Peyer's patch (tissue), 4 donors: ENCODE measurements at places on chromosomes 2 and 18. TPM values are rescaled to one million over a fixed set of nuclear protein-coding genes. Genes with fewer than 3 reads are reported as not detected.

- H3K4me1 ChIP-seq = no peaks in the 10 kb centered on the region
- no peak overlapping the region for H3K27ac ChIP-seq
- no peak overlapping the region for H3K4me3 ChIP-seq
- H3K36me3 ChIP-seq = no peaks in the 10 kb centered on the region
- H3K27me3 ChIP-seq = no peaks in the 10 kb centered on the region
- peak; percentile 17 for DNase-seq
These were observed 30.0 kb downstream of the HJURP start for GRCh38 chr2:233824373-233824772.

DNA sequence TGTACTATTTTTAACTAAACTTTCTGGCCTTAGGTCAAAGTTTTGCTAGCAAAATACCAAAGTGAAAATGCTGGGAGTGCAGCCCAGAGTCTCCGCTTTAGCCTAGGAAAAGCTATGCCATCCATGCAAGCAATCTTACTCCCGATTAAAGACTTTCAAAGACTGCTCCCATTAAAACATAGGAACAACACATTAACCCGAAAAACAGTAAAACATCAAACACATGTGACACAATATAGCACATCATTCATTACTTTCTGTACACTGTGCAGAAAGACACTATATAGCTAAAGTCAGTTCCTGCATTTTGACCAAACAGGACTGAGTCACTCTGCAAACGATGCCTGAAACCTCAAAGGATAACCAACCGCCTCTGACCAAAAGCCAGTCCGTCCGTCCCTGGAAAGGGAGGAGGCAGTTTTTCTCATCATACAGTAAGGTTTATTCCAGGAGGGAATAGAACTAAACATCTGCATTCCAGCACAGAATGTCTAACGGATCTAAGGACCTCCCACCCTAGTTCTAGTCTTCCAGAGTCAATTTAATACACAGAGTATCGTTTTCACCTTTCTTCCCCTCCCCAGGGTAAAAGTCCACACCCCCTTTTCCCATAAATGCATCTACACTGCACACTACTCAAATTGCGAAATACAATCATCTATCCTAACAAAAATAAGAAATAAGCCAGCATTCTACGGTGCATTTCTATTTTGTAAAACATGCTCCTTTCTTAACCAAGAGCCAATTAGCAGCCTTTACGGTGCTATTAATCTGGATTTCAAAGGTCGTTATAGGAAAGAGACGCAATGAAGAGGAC, 1.7 kb downstream of the ROCK2 start:
- no peaks in the 10 kb centered on the region for H3K4me1 ChIP-seq
- H3K27me3 ChIP-seq = no peaks in the 10 kb centered on the region
- DNase-seq = peak; percentile 54
- no peaks in the 10 kb centered on the region for H3K36me3 ChIP-seq
- peak overlapping the region; percentile 96 for H3K27ac ChIP-seq
- H3K4me3 ChIP-seq = peak overlapping the region; percentile 65

- H3K27ac ChIP-seq = no peak overlapping the region
These were observed 10.1 kb upstream of the TYMS start for GRCh38 chr18:647304-647703.

The CCDC148 gene
- not detected for total RNA-seq

- H3K4me3 ChIP-seq = no peak overlapping the region
- no peaks in the 10 kb centered on the region for H3K27me3 ChIP-seq
- DNase-seq = no peak
- H3K36me3 ChIP-seq = no peaks in the 10 kb centered on the region
These were observed 5.0 kb downstream of the NAB1 start for GRCh38 chr2:190653931-190654330.

DNA sequence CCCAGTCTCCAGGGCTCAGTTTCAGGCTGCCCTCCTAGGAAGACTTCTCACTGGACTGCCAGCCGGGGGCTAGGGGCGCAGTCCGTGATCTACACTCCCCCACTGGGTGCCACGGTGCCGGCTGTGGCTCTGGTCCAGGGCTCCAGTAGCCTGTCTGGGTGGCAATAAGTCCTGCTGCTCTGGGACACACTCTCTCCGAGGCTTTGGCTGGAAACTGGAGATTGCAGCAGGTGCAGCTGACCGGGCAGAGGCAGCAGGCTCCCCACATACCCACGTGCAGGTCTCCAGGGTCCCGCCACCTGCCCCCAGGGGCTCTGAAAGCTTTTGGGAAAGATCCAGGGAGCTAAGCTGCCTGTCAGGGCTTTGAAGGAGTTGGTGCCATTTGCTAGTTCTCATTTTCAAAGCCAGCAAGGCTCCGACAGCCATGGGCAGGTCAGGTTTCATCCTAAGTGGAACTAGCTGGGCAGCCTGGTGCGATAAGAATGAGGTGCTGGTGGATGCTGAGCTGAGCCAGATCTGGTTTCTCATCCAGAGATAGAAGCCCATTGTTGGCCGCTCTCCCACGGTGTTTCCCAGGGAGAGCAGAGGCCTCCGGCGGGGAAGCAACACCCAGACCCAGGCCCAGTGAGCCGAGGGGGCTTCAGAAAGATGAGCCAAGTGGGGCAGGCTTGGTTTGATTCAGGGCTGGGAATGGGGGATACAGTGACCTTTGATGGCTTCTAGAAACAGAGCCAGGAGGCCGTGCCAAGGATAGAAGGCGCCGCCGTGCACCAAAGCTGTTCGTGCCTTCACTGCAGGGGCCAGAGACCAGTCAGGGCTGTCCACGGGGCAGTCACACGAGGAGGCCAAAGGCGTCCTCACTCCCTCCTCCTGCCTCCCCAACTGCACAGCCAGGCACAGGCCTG, 141.7 kb upstream of the GPC1 start:
- H3K4me3 ChIP-seq = no peak overlapping the region
- no peaks in the 10 kb centered on the region for H3K36me3 ChIP-seq
- H3K27me3 ChIP-seq = no peaks in the 10 kb centered on the region
- H3K4me1 ChIP-seq = no peaks in the 10 kb centered on the region

GRCh38 chr18:22368021-22368420, 49.7 kb downstream of the CTAGE1 start:
- H3K27me3 ChIP-seq = no peaks in the 10 kb centered on the region
- no peaks in the 10 kb centered on the region for H3K4me1 ChIP-seq
- H3K27ac ChIP-seq = no peak overlapping the region
- H3K4me3 ChIP-seq = no peak overlapping the region

The TTLL4 gene
- total RNA-seq = 45.4 TPM

The CCDC141 gene
- total RNA-seq = 1.1 TPM

- H3K4me1 ChIP-seq = peaks cover 19% of the 10 kb centered on the region
- no peak overlapping the region for H3K4me3 ChIP-seq
- no peaks in the 10 kb centered on the region for H3K36me3 ChIP-seq
- H3K27me3 ChIP-seq = no peaks in the 10 kb centered on the region
- H3K27ac ChIP-seq = peak overlapping the region; percentile 72
- DNase-seq = peak; percentile 69
These were observed 64.1 kb downstream of the NRP2 start for GRCh38 chr2:205746420-205746785.

DNA sequence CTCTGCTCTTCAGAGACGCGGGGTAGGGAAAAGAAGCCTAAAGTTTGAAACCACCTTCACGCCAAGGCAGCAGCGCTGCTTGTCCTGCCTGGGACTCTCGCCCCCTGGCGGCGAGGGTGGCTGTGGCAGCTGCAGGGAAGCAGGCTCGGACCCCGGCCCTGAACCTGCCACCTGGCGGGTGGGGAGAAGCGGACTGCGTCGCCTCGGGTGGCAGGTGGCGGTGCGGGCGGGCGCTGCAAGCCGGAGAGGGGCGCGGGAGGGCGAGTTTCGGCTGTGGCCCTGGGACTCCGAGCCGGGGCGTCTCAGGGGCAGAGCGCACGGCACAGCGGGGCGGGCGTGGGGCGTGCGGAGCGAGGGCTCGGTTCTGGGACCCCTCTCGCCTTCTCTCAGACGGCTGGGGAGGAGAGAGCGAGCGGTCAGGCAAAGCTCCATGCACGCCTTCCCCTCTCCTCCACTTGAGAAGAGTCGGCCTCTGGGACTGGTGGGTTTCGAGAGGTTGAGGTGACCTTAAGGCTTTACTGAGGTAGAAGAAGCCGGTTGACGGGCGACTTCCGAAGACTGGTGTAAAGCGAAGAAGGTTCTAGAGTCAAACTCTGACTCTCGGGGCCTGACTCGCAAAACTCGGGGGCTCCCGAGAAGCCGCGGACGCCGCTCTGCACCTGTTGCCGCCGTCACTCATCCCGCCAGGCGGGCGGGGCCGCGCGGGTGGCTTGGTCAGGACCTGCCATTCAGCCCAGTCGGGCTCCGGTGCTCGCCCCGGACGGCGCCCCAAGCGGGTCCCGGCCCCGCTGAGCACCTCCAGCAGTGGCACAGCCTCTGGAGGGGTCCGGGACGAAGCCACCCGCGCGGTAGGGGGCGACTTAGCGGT, 1.1 kb upstream of the BOLL start:
- no peaks in the 10 kb centered on the region for H3K4me1 ChIP-seq
- H3K36me3 ChIP-seq = no peaks in the 10 kb centered on the region
- no peak overlapping the region for H3K27ac ChIP-seq

DNA sequence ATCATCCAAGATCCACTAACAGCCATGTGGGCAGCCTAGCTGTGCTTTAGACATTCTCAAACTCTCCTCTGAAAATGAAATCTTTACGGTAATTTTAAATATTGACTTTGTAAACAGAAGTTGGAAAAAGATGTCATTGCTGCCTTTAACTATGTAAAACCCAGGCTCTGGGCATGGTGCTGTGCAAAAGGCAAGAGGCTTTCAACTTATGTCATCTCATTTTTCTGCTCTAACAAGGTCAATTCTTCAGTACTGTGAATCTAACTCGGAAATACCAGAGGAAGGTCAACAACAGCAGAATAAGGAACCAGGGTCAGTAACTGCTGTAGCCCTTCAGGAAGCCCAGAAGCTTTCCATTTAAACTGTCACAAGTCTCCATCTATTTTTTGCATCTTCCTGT, 37.0 kb upstream of the MPP4 start:
- peaks cover 56% of the 10 kb centered on the region for H3K36me3 ChIP-seq
- DNase-seq = no peak
- no peak overlapping the region for H3K27ac ChIP-seq
- no peak overlapping the region for H3K4me3 ChIP-seq

DNA sequence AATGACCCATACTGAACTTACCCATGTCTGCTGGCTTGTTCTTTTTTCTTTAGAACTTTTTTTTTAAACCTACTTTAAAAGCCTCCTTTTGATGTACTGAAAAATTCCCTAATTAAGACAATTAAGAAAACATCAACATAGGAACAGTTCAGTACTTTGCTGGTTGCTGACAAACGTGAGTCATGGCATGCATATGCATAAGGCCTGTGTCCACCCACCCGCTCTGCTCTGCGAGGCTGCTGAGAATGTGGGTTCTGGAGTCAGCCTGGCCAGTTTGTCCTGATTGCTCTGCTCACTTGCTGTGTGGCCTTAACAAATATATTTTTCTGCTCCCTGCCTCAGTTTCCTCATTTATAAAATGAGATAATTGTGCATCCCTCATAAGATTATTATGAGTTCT, 27.3 kb downstream of the LAMA3 start:
- no peaks in the 10 kb centered on the region for H3K4me1 ChIP-seq
- H3K4me3 ChIP-seq = no peak overlapping the region
- no peak for DNase-seq
- H3K27me3 ChIP-seq = no peaks in the 10 kb centered on the region
- H3K36me3 ChIP-seq = no peaks in the 10 kb centered on the region

GRCh38 chr2:135985826-135986393, 484 bp upstream of the DARS1 start:
- DNase-seq = no peak
- no peaks in the 10 kb centered on the region for H3K4me1 ChIP-seq
- no peaks in the 10 kb centered on the region for H3K36me3 ChIP-seq
- H3K4me3 ChIP-seq = peak overlapping the region; percentile 83

GRCh38 chr2:6877402-6878304, at the start of gene RSAD2:
Gene RSAD2, plus strand, starts transcription at chr2:6877777. Its CDS starts 24 bp downstream, at chr2:6877801.
- peak; percentile 55 for DNase-seq
- H3K27me3 ChIP-seq = no peaks in the 10 kb centered on the region
- peak within 1 kb of the TSS; percentile 68 for H3K27ac ChIP-seq

The M1AP gene
- total RNA-seq = not detected

The RAB12 gene
- total RNA-seq = 37.1 TPM

- H3K27ac ChIP-seq = no peak overlapping the region
- peak; percentile 16 for DNase-seq
- H3K36me3 ChIP-seq = no peaks in the 10 kb centered on the region
- no peak overlapping the region for H3K4me3 ChIP-seq
- no peaks in the 10 kb centered on the region for H3K4me1 ChIP-seq
These were observed 48.6 kb downstream of the EMX1 start for GRCh38 chr2:72965770-72966450.
